ENCODE measurements at places on chromosomes 11 and 22.

- DNase-seq, result no peak
Observed at GRCh38 chr11:43367382-43368178, 8.9 kb downstream of the TTC17 start.

DNA sequence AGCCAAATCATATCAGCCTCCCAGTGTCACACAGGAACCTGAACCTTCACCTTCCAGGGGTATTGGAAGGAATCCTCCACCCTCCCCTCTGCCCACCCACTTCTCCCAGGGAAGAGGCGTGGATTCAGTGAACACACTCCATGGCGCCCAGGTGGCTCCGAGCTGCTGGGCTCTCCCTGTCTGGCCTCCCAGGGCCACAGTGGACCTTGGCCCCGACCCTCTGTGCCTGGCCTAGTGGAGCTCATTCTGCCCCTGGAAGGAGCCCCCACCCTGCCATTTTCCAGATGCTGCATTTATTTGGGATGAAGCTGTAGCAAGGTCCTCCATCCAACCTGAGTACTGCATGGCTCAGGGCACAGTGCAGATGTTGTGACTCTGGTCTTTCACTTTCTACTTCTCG is 1340.1 kb downstream of the TBC1D22A start:
- DNase-seq, result no peak

- no peak for DNase-seq
Observed at GRCh38 chr22:20430101-20430719, 7.4 kb downstream of the SCARF2 start.

- DNase-seq, result no peak
Observed at GRCh38 chr22:48051796-48052620, 1289.6 kb downstream of the TBC1D22A start.

GRCh38 chr22:39617970-39618757 is 47.6 kb downstream of the CACNA1I start:
- DNase-seq, result no peak

DNA sequence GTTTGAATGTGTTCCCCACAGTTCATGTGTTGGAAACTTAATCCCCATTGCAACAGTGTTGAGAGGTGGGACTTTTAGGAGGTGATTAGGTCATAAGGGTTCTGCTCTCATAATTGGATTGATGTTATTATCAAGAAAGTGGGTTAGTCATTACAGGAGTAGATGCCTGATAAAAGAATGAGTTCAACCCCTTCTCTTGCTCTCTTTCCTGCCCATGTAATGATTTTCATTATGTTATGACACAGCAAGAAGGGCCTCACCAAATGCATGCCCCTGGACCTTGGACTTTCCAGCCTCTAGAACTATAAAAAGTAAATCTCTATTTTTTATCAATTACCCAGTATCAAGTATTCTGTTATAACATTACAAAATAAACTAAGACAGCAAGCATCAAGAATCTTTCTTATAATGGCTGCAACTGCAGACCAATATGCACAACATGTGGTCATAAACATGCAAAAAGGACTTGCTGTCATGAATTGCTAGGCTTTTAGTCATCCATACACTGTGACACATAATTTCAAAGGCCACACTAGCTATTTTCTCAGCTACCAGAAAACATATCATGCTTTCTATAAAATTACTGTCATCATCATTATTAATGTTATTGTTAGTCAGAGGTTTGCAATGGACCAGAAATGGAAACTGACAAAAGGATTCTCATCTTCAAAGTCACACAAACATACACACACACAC is 99.9 kb upstream of the GUCY1A2 start:
- DNase-seq, result no peak

DNA sequence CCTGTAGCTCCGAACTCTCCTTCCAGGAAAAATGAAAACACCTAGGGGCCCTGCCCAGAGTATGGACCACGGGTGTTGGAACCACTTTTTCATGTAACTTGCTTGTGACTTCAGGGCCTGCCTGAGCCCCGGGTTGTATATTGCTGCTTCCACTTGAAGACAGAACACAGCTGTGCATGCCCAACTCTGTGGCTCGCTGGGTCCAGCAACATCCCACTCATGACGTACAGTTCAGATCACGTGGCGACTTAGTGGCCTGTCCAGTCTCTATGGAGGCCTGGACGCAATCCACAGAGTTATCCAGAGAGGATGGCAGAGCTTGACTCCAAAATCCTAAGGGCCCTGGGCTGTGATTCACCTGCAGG is 6.8 kb downstream of the C11orf21 start:
- DNase-seq, result no peak

DNA sequence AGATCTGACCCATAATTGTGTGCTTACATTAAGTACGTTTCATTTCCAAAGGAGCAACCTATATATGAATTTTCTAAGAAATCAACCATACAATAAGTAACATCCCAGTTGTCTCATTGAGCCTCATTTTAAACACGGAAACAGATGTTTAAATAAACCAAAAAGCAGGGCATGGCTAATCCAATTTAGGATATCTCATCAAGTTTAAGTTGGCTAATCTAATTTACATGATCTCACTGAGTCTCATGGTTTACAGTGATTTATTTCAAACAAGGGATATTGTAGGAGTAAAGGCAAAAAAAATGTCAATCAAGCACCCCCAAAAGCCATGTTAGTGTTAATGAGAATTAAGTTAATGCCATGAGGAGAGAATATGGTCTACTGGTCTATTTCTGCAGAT is 499.8 kb upstream of the CCDC90B start:
- DNase-seq, result no peak

GRCh38 chr22:43467216-43467940 is 55.6 kb downstream of the MPPED1 start:
- DNase-seq, result no peak

- no peak for DNase-seq
Observed at GRCh38 chr22:48953103-48953720, 874.5 kb downstream of the BRD1 start.

- no peak for DNase-seq
Observed at GRCh38 chr22:37716708-37717107, 19.9 kb downstream of the TRIOBP start.

DNA sequence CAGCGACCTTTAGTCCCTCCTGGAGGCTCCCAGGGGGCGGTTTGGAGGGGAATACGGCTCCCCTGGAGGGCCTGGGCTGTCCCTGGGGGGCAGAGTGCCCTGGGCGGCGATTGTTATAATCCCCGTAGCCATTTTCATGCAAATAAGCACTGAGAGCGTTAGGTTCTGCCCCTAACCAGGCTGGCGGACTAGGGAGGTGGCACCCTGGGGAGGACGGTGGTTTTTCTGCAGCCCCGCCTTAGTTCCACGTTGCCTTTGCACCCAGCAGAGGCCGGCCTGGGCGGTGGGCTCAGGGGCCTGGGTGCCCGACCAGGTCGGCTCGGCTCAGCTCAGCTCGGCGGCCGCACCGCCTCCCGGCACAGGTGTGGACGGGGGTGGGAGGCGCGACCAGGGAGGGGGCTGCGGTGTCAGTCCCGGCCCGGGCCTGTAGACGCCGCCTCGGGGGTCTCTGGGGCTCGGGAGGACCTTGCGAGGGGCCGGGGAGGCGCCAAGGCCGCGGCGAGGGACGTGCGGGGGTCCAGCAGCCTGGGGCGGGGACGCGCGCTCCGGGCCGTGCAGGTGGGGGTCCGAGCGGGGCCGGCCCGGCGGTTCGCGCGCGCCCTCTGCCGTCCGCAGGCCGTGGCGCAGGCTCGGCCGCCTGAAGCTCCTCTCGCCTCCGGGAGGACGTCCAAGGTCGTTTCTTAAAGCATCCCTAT is 2.3 kb upstream of the DUSP8 start:
- no peak for DNase-seq

DNA sequence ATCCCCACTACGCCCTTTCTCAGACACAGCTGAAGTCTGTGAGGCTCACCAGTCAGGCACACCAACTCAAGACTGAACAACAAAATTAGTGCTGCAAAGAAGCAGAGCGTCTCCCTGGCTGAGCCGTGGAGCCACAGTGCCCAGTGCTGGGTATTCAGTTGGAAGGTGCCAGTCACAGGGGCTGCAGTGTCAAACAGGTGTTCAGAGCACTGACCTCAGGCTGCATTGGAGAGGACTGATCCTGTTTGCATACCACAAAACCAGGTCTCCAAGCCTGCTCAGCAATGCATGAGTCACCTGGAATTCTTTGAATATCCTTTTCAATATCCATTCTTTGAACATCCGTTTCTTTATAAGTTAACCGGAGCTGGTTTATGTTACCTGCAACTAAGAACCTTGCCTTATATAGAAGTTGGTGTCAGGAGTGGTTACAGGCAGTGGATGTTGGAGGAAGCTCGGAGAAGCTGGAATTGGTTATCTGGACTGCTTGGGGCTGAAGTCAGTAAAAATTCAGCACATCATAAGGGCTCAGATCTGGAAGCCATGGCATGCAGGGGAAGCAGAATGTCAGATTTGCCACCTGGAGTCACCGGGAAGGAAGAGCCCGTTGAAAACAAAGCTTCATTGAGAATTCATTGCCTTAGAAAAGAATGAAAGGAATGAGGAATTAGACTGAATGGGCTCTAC is 30.3 kb downstream of the PDGFB start:
- DNase-seq, result no peak

GRCh38 chr11:10920205-10920604 is 62.4 kb upstream of the ZBED5 start:
- DNase-seq, result no peak

- DNase-seq, result no peak
Observed at GRCh38 chr22:35299217-35299672, 449 bp upstream of the TOM1 start.

- DNase-seq, result no peak
Observed at GRCh38 chr11:17014833-17015626, 816 bp upstream of the PLEKHA7 start.

DNA sequence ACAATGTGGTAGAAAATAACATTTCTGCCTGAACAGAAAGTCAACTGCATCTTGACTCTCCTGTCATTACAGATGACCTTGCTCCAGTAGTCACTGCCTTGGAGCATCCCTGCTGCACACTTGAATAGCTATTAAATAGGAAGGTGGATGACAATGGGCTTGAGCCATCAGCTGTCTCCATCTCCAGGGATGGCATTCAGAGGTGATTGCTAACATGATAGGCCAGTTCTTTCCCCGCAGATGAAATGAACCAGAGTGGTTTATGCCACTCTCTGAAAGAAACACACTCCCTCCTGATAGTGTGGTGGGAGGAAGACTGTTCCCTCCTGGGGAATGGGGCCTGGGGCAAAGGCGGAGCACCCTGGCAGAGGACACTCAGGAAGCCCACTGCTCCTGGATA is 57.1 kb upstream of the OLFML1 start:
- no peak for DNase-seq

- DNase-seq, result no peak
Observed at GRCh38 chr11:85171648-85172257, 455.4 kb downstream of the DLG2 start.

GRCh38 chr11:34926831-34927132 is 10.4 kb downstream of the PDHX start:
- DNase-seq, result no peak

- DNase-seq, result no peak
Observed at GRCh38 chr11:82682003-82682751, 51.5 kb downstream of the FAM181B start.

DNA sequence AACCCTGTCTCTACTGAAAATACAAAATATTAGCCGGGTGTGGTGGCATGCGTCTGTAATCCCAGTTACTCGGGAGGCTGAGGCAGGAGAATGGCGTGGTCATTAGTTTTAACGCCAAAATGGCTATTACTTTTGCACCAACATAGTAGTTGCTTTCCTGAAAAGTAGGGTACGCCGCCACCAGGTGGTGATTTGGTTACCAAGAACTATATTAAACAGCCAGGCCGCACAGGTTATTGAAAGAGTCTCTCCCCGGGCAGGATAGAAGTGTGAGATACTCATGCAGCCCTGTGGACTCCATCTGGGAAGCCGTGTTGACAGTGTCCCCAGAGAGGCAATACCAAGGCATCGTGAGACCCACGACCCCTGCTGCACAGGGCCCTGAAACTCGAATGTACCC is 24.6 kb upstream of the LRRC32 start:
- DNase-seq, result no peak

DNA sequence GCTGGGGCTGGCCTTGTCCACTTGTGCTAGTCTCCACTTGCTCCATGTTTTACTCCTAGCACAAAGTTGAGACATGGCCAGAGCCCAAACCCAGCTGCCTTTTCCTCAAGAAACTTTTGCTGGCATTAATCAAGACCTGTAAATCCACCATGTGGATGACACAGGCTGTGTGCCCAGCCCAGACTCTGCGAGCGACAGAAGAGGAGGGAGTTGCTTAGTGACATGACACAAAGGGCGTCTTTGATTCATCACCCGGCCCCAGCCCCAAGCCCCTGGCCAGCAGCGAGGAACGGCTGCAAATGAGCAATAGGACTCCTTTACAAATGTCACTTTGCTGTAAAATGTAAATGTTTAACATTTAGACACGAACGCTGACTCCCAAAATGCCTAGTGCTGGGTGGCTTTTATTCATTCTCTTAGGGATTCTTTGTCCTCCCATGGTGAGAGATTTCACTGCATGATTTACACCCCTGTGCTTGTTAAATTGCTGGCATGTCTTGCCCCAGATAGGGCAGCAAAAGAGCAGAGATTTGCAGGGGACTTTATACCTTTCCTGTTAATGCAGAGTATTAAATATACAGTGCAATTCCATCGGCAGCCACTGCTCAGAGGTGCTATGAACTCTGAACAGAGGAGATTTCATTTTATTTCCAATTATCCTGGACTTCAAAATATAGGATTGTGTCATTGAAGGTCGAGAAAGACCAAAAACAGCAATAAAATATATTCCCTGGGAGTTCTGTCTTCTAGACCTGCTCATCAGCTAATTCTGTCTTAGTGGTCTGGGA is 263.6 kb upstream of the NCAM1 start:
- DNase-seq, result no peak

- no peak for DNase-seq
Observed at GRCh38 chr11:60974726-60975125, 3.2 kb downstream of the CD6 start.

GRCh38 chr22:49291781-49292180 is 535.9 kb downstream of the BRD1 start:
- no peak for DNase-seq

DNA sequence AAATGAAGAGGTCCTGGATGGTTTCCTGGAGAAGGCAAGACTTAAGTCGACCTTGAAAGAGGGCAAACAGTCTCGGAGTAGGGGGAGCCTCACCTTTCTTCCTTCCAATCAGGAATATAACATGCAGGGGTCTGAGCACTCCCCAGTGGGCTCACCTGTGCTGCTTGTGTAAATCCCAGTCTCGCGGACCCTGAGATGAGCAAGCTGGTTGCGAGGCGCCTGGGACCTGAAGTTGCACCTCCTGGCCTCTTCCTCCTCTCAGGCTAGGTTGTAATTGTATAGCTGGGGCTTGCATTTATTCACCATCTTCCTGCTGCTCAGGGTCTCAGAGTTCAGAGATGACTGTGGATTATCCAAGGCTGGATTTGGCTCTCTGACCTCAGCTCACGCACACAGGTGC is 7.5 kb upstream of the WBP2NL start:
- no peak for DNase-seq
